ENCODE measurements at places on chromosomes 7 and 10.

DNA sequence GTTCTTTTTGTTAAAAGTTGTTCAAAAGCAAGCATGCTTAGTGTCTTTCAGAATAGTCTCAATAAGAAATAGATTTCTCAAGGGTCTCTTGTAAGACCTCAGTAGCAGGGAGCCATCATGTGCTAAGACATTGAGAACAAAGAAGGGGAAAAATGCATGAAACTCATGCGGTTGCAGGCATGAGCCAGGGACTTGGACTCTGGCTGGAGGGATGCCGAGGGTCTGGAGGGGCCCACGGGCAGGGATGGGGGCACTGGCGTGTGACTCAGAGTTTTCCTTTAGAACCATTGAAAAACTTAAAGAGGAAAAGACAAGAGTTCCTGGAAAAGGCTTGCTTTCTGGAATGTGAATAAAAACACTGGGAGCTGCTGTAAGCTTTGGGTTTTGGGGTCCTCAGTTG lies 253.3 kb downstream of the CCDC3 start:
- no peak for DNase-seq

- no peak for DNase-seq
These were observed 70.6 kb downstream of the NPS start for GRCh38 chr10:127619546-127620325.

GRCh38 chr10:132104062-132104461 lies 38.3 kb downstream of the JAKMIP3 start:
- DNase-seq, result no peak

GRCh38 chr7:7152315-7152714 lies 30.0 kb upstream of the C1GALT1 start:
- no peak for DNase-seq

DNA sequence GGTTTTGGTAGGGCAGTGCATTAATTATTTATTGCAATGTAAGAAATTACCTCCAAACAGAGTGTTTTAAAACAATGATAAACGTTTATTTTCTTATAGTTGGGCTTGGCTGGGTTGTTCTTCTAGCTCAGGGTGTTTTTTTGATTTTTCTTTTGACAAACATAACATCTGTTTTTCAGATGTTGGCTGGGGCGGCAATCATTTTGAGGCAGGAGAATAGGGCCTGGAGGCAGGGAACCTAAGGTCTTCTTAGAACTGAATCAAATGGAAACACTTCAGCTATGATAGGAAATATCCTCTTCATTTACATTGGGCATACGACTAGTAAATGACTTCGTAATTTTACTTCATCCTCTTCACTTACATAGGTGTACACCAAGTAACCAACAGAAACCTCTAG lies 47.4 kb upstream of the NAMPT start:
- no peak for DNase-seq

- peak; percentile 74 for DNase-seq
These were observed 40.4 kb upstream of the DLX5 start for GRCh38 chr7:97064972-97065587.

GRCh38 chr10:13930120-13930519 lies 343.4 kb downstream of the PRPF18 start:
- no peak for DNase-seq

GRCh38 chr7:128883622-128884448 lies 21.2 kb downstream of the ATP6V1F start:
- DNase-seq, result peak; percentile 83

- no peak for DNase-seq
These were observed 1.9 kb upstream of the VOPP1 start for GRCh38 chr7:55574051-55574717.

DNA sequence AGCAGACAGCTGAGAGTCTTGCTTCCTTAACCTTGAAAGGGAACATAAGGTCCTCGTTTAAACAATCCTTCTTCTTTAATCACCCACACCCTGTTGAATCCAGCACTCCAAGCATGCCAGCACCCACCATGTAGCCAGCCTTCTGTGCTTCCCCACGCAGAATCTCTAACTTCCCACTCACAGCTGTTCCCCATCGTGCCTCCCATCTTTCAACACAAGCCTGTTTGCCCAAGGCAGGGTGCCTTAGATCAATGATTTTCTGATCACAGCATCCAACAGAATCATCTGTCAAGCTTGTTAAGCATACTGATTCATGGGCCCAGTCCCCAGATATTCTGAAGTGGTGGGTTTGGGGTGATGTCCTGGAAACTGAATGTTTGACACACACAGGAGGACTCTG lies 530.8 kb downstream of the SH2D4B start:
- no peak for DNase-seq

GRCh38 chr7:1137517-1138167 lies 22.4 kb downstream of the ZFAND2A start:
- DNase-seq, result no peak

- DNase-seq, result no peak
These were observed 1.5 kb downstream of the MET start for GRCh38 chr7:116673457-116673865.

DNA sequence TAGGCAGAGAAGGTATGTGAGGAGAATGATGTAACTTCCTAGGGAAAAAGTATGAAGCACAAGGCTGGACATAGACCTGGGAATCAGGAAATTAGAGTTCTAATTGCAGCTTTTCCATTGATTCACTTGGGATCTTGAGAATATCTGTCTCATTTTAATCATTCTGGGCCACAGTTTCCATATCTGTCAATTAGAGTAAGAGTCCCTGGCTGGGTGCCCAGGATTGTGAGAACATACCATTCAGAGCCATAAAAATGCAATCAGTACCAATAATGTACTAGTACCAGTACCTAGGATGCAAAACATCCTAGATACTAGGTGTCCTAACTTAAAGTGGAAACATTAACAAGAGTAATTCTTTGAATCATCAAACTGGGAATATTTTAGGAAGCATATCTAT lies 29.6 kb downstream of the CAV1 start:
- DNase-seq, result no peak

DNA sequence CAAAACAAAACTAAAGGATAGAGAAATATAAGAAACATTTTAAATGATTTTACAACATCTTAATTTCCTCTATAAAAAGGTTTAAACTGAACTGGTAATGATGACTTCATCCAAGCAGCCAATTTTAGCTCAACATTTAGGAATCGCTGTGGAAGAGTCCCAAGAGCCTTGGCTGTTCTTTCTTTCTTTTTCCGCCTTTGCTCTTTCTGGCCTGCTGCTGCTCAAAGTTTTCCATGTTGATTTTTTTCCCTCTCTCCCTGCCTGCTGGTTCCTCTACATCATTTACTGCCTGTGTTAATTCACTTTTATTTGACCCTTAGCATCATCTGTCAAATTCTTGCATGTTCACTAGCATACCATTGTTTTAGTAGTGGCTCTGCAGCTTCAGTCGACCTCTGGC lies 146.9 kb downstream of the EVX1 start:
- no peak for DNase-seq

GRCh38 chr10:64771253-64772050 lies 1250.3 kb downstream of the REEP3 start:
- DNase-seq, result no peak

DNA sequence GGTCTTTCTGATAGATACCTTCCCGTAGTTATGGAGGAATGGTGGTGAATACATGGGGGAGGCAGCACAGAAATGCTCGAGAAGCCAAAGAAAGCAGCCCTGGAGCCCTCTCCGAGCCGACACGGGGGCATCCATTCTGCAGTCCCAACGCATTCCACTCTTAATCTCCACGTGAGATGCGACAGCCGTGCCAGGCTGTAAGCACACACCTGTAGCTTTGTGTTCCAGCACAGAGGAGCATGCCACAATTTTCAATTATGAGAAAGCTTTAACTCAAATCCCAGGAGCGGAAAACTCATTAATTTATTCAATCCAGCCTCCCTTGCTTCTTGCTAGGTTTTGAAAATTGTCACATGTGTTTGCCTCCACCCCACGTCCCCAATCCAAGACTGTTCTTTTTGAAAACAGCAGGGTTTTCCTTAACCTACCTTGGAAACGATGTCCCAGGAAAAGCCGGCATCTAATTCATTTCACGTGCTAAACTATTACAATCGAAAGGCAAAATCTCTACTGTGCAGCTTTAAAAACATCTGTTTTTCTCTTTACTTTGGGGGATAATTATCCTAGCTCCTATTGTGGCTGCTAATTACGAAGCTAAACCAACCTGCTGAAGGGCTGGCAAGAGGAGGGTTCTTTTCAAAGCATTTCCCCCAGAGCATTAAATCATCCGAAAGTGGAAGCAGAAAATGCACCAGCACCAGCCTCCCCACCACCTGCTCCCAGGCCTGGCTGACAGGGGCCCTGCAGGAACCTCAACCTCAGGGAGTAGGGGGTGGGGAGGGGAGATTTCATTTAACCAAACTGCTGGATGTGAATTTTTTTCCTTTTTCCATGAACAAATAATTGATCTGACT lies 56.0 kb upstream of the CHST15 start:
- no peak for DNase-seq

- peak; percentile 58 for DNase-seq
These were observed 11.2 kb downstream of the GATA3 start for GRCh38 chr10:8065651-8066050.

GRCh38 chr10:103232131-103232673 lies 13.5 kb upstream of the RPEL1 start:
- DNase-seq, result no peak

- no peak for DNase-seq
These were observed 18.4 kb upstream of the FRMD4A start for GRCh38 chr10:14349081-14349480.

DNA sequence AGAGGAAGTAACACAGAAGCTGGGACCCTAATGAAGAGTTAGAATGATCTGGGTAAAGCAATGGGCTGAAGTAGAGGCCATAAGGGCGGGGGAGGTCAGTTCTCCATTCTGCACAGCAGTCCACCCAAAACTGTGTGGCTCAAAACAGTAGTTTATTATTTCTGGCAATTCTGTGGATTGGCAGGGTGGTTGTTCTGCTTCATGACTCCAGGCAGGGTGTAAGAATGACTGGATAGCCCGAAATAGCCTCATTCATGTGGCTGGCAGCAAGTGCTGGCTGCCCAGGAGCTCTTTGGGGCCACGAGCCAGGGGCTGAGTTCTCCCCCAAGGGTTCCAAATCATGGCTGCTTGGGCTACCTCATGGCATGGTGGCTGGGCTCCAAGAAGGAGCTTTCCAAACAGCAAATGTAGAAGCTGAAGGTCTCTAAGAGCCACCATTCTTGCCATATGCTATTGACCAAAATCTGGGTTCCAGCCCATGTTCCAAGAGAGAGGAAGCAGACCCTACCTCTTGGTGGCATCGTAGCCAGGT lies 315.1 kb upstream of the C7orf33 start:
- no peak for DNase-seq

- DNase-seq, result peak; percentile 3
These were observed 267.5 kb upstream of the KAT6B start for GRCh38 chr10:74558897-74559296.

DNA sequence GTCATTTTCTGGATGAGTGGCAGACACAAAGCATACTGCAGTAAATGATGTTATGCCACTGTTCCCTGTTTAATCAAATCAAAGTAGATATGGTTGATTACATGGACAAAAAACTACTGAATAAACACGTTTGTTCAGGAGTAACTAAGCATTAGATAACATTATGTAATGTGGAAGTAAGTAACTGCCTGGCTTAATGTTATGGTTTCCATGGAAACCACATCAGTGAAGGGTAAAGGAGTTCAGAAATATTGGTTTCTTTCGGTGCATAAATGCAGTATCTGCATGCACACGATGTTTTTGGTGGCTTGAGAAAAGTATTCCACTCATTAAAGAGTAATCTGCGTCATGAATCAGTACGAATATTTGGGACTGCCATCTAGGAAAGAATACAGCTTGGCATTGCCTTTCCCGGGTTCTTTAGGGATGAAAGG lies 131.3 kb upstream of the PRKCQ start:
- DNase-seq, result no peak

GRCh38 chr7:121796936-121797656 lies 75.9 kb upstream of the PTPRZ1 start:
- no peak for DNase-seq

- peak; percentile 76 for DNase-seq
These were observed 93.6 kb downstream of the CTNNA3 start for GRCh38 chr10:67602268-67602950.

DNA sequence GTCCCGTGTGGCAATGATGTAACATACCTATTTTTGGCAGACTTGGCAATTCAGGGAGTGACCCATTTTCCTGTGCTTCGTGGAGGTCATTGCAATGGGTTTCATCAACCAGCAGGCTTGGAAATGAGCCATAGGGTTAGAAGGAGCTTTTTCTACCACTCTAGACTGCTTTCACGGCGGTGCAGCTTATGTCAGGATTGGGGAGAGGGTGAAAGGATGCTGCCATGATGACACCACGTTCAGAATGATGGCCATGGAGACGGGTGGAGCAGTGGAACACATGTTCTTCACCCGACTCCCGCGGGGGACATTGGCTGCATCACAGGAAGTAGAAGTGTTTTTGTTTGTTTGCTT lies 220.2 kb downstream of the EMX2 start:
- peak; percentile 45 for DNase-seq

GRCh38 chr10:122239578-122240257 lies 31.4 kb upstream of the BTBD16 start:
- DNase-seq, result no peak

- DNase-seq, result no peak
These were observed 9.6 kb downstream of the SMC3 start for GRCh38 chr10:110577056-110577455.

DNA sequence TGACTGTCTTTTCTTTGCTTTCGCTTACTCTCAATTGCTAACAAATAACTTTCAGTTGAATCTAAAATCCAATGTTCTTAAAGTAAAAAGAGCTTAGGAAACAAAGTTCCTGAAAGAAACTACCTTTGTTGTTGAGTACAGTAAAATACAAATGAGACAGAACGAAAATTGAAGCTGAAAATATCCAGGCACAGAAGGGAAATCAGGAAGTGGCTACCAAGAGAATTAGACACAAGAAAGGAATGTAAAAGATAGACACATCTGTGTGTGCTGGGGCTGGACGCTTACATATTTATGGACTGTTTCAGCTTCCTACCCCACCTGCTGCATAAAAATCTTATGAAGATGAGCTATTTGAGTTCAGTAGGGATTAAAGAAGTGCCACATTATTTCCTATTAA lies 161.7 kb upstream of the PLXDC2 start:
- DNase-seq, result peak; percentile 27

DNA sequence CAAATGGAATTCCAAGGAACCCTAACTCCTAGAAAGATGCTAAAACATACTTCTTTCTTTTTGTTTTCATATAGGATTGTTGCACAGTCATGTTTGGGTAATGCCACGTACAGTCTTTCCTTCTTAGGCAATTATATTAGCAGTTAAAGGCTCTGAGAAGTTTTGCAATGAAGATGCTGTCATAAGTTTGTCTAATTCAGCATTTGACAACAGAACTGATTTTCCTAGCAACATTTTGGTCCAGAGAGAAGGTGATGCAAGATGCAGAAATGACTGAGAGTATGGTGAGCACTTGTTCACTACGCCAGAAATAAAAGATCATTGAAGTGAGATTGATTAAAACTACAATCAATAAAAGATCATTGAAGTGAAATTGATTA lies 184.0 kb upstream of the PLXNA4 start:
- DNase-seq, result no peak

Measured in urothelium cell line (cell line).